ENCODE measurements at places on chromosomes 2 and 18.
A peak's percentile ranks its signal among the peaks of the same experiment; 100 is the strongest.

DNA sequence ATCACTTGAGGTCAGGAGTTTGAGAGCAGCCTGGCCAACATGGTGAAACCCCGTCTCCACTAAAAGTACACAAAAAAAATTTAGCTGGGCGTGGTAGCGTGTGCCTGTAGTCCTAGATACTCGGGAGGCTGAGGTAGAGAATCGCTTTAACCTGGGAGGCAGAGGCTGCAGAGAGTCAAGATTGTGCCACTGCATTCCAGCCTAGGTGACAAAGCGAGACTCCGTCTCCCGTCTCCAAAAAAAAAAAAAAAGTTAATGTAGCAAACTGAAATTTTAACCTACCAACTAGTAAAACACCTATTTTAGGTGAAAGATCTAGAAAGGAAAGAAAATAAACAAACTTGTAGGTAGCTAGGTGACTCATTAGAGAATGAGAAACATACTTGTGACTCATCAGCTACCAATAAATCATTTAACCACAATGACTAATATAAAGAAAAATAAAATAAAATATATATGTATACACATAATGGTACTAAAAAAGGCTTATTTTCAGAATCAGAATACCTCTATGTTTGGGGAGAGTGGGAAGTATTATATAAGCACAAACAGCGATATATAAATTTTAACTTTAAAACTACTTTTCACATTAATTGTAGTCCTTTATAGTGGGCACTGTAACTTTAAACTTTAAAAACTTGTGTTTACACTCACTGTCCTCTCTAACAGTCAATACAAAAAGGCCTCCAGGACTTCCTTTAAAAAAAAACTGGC lies 36.6 kb downstream of the DARS1 start:
- DNase-seq, result no peak

DNA sequence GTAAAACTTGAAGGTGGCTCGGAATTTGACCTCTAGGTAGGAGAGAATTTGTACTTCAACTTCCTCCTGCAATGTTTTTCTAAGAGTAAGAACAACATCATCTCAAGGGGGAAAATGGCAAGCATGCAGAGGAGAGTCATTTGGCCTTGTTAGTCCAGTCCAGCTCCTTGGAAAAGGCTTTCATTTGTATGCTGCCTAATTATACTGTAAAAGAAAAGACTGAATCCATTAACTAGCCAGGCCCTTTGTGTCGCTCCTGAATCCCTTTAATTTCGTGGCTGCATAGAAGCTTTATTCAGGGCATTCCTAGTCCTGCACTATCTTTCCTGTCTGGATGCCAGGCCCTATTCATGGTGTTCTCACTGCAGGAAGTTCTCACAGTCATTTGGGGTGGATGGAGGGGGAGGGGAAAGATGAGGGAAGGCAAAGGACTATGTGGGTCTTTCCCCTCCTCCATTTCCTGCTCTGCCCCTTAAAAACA lies 36.0 kb downstream of the PHLPP1 start:
- DNase-seq, result peak; percentile 53

- DNase-seq, result no peak
Measured at GRCh38 chr2:95048825-95049682, 23.5 kb downstream of the MAL start.

DNA sequence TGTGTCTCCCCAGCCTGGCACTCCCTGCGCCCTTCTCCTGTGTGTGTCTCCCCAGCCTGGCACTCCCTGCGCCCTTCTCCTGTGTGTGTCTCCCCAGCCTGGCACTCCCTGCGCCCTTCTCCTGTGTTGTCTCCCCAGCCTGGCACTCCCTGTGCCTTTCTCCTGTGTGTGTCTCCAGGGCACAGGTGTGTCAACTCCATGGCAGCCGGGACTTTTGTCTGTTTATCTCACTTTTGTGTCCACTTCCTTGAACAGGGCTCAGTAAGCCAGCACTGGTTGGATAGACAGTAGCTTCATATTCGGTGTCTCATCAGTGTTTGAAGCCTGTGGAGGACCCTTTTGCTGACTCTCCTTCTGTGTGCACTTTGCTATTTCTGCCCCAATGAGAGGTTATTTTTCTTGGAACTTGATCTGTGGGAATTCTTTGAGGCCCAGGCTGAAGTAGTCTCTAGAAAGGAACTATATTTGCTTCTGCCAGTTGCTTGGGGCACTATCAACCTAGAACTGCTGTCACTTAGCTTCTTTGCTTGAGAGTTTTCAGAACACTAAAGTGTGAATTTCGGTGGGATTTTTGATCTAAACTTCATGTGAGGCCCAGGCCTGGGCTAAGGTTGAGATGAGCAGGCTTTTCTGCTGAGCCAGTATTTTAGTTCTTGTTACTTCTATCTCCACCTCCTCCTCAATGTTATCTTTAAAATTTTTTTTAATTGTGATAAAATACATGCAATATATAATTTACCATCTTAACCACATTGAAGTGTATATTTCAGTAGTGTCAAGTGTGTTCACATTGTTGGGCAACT lies 8.3 kb upstream of the ASB1 start:
- DNase-seq, result peak; percentile 68

- DNase-seq, result no peak
Measured at GRCh38 chr2:1402064-1402463, 11.2 kb upstream of the TPO start.

DNA sequence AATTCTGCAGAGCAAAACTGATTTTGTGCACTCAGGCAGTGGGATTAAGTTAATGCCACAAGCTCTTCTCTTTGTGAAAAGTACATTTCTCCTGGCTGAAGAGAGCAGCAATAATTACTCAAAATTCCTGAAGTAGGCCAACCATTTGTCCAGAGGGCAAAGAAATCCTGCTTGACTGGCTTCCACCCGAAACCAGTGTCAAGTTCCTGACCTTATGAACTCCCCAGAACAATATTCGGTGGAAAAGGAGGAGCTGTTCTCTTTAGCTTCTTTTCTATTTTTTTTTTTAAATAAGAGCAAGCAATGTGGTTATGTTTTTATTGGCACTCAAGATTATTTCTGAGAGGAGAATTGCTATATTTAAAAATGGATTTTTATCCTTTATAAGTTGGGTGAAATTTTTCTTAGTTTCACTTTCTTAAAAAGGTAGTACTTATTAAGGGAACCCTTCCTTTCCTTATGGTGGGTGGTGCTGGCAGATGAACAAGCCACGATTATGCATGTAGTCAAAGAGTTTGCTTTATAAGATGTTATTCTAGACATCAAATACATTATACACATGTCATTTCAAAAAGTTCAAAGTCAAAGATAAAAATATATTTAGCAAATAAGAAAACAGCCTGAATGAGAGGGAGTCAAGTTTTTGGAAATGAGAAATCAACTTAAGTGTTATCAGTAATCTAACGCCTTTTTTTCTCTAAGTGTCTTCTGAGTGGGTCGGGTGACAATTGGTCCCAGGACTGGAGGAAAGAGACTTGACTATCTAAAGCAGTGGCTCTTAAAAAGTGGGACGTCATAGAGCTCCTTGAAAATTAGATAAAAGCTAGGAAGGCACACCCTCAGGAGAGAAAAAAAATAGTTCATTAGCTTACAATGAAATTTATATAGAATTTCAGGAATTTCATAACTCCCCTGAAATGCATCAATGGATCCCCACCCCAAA lies 194.5 kb downstream of the IKZF2 start:
- no peak for DNase-seq

DNA sequence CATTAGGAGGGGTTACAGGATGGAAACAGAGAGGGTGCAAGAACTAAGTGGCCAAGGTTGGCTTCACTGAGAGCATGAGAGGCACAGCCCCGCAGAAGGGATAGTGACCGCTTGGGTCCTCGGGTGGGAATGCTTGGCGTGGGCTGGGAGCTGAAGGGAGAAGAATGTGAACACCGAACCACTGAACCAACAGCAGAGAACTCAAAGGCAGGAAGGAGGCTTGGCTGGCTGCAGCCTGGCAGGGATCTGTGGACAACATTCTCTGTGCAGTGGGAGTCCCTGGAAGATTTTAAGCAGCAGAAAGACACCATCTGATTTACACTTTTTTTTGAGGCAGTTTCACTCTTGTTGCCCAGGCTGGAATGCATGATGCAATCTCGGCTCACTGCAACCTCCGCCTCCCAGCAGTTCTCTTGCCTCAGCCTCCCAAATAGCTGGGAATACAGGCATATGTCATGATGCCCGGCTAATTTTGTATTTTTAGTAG lies 33.9 kb downstream of the SOWAHC start:
- no peak for DNase-seq

- DNase-seq, result no peak
Measured at GRCh38 chr2:223529696-223530095, 72.5 kb downstream of the SCG2 start.

- no peak for DNase-seq
Measured at GRCh38 chr2:82120654-82121053, 1816.1 kb upstream of the LRRTM1 start.

All from DMS153 (cell line).